ENCODE measurements at places on chromosomes 11 and 22.

- no peak for DNase-seq
Observed at GRCh38 chr11:48127521-48128183, 89.0 kb upstream of the OR4B1 start.

GRCh38 chr22:46673662-46674236 is 53.6 kb downstream of the GRAMD4 start:
- no peak for DNase-seq

DNA sequence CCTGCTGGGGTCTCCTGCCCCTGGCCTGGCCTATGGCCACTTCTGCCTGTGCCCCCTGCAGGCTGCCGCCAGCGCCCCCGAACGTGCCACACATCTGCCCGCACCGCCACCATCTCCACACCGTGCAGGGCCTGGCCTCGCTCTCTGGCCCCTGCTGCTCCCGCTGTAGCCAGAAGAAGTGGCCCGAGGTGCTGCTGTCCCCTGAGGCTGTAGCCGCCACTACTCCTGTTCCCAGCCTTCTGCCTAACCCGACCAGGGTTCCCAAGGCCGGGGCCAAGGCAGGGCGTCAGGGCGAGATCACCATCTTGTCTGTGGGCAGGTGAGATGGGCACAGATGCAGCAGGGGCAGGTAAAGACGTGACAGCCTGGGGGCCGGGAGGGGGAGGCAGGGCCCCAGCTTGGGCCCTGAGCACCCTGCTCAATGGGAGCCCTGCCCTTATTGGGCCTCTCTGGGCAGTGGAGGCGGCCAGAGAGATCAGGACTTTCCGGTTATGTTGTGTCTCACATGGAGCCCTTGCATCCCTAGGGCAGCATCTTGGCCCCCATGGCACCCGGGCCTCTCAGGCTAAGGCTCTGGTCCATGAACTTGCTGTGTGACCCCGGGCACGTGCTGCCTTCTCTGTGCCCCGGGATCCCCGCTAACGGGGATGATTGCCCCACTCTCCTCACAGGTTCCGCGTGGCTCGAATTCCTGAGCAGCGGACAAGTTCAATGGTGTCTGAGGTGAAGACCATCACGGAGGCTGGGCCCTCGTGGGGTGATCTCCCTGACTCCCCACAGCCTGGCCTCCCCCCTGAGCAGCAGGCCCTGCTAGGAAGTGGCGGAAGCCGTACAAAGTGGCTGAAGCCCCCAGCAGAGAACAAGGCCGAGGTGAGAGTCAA is 18.5 kb downstream of the RELT start:
- no peak for DNase-seq

DNA sequence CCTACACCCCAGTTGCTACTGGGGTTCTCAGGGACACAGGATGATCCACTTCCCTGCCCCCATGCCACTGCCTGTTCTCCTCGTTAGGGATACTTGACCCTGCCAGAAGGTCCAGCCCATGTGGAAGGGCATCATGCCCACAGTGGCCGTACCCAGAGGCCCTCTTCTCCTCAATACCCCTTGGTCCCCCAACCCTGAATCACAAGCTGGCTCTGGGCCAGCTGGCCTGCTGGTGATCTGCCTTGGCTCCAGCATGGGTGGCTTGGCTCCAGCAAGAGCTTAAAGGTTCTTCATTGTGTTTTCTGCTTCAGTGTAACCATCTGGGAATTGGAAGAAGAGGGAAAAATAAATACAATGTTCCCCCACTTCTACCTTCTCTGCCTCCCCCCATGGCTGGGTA is 11.1 kb upstream of the TPBGL start:
- no peak for DNase-seq
